Iris pigment epithelial cell (primary cell): ENCODE measurements at places on chromosomes 5 and 9.

DNA sequence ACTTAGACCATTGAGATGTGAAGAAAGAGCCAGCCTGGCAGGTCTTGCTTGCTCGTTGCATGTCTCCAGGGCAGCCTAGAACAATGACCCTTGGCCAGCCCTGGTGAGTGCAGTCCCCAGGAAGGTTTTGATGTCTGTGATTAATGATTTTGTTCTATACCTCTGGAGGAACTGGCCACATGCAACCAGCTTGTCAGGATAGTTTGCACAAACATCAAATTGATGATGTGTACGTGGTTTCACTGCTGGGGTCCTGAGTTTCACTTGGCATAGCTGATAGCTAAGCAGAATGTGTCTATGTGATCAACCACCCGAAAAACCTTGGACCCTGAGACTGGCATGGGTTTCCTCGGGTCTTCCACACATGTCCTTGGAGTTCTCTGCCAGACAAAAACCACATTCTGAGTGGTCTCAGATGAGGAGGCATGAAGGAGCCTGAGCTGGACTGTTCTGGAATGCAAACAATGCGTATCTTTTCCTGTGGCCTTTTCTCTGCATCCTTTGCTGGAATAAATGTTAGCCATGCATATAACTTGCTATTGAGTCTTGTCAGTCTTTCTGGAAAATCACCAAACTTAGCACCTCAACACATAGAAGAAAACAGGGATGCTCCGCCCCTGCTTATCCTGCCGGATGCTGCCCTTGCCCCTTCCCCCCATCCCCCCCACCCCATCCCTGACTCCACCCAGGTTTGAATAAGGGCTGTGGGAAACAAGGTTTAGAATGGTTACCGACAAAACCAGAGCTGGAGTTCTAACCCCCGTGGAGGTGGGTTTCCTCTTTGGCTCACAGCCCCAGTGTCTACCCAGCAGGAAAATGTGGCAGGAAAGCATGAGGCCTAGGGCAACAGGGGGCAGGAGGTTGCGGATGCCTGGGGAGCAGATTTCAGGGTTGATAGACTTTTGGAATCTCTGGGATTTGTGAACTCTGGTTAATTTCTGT, 50.1 kb upstream of the ANKRD33B start:
- peak; percentile 89 for DNase-seq

DNA sequence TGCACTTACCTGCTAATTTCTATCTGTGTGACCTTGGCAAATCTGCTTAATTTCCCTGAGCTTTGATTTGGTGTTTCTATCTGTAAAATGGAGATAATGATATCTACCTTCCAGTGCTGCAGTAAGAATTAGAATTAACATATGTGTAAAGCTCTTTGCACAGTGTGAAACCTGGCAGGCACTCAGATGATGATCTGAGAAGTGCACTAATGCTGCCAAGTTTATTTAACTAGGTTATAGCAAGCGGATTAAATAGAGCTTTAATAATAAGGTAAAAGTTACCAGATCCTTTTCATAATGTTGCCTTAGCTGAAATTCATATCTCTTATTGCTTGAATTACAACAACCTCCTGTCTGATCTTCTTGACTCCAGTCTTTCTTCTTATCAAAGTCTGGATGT, 315.3 kb upstream of the CD180 start:
- no peak for DNase-seq

GRCh38 chr9:112078432-112078831, 96.7 kb downstream of the SUSD1 start:
- DNase-seq = no peak

GRCh38 chr9:3014178-3014577, 170.3 kb upstream of the PUM3 start:
- no peak for DNase-seq

DNA sequence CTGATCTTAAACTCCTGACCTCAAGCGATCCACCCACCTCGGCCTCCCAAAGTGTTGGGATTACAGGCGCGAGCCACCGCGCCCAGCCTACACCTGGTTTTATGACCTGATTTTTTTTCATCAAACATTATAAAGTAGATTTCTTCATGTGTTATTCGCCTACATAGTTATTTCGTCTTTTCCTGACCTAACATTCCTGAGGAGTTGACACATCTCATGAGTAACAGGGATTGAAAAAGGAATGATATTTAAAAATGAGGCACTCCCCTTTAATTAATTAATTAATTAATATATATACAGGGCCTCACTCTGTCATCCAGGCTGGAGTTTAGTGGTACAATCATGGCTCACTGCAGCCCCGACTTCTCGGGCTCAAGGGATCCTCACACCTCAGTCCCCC, 20.2 kb upstream of the MTMR12 start:
- peak; percentile 35 for DNase-seq

- no peak for DNase-seq
Observed at GRCh38 chr9:28363151-28363562, 789.9 kb upstream of the C9orf72 start.

- DNase-seq = peak; percentile 20
Observed at GRCh38 chr5:132095424-132095972, 21.9 kb downstream of the CSF2 start.

GRCh38 chr5:9898319-9898718, 268.2 kb upstream of the TAS2R1 start:
- peak; percentile 37 for DNase-seq

GRCh38 chr5:141825791-141826560, 52.2 kb downstream of the PCDH1 start:
- no peak for DNase-seq

GRCh38 chr5:34040472-34040871, 2.5 kb downstream of the C1QTNF3 start:
- peak; percentile 12 for DNase-seq

DNA sequence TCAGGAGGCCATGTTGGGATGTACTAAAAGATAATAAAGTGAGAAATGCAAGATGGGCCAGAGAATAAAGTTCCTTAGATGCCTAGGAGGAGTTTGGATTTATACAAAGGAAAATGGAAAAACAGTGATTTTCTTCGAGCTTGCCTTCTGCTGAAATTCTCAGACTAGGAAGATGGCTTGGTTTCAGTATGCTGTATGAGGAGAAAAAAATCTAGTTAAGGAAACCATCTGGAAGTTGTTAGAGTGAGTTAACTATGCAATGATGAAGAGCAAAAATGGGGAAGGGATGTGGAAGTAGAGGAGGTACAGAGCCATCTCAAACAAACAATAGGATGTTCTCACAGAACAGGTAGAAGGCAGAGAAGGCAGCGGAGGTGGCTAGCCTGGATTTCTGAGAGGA, 162.9 kb upstream of the FTMT start:
- no peak for DNase-seq
